ENCODE measurements at places on chromosomes 2 and 18.

GRCh38 chr2:209239585-209239938, 184.3 kb upstream of the MAP2 start:
- ATAC-seq: no peak

GRCh38 chr2:168948621-168949212, 47.6 kb downstream of the G6PC2 start:
- ATAC-seq: peak; percentile 71

DNA sequence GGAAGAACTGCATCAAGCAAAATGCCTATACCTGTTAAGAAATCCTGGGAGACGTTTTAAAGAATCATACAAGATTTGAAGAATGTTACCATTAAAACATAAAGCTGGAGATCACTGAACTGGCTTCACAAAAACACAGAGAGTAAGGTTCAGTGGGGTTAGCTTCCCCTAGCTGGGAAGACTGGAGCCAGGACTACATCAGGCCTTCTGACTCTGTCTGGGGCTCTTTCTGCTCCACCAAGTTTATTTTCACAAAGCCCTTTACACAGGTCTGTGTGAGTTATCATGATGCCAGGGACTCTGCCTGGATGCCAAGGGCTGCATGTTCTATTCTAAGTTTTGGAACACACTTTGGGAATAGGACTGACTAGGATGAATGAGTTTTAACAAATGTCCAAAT, 47.3 kb upstream of the DNER start:
- ATAC-seq: no peak

- peak; percentile 94 for ATAC-seq
Measured at GRCh38 chr2:37832590-37833197, 92.4 kb upstream of the RMDN2 start.

- ATAC-seq: no peak
Measured at GRCh38 chr18:8808001-8808400, 102.6 kb downstream of the MTCL1 start.

DNA sequence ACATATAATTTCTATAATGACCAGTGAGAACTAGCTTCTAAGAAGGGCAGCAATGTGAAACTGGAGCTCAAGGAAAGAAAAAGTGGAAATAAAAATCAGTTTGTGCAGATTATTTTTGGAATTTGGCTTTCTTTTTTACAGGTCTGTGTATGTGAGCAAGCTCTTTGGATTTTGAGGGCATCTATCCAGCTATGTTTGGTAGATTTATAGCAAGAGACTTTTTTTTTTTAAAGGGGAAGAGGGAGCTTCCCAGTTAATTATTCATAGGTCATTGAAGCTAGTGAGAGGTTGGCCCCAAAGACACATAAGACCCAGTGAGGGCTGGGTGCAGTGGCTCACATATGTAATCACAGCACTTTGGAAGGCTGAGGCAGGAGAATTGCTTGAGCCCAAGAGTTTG, 24.0 kb upstream of the COLEC12 start:
- ATAC-seq: peak; percentile 69

- no peak for ATAC-seq
Measured at GRCh38 chr2:238886453-238887094, 38.7 kb downstream of the TWIST2 start.

DNA sequence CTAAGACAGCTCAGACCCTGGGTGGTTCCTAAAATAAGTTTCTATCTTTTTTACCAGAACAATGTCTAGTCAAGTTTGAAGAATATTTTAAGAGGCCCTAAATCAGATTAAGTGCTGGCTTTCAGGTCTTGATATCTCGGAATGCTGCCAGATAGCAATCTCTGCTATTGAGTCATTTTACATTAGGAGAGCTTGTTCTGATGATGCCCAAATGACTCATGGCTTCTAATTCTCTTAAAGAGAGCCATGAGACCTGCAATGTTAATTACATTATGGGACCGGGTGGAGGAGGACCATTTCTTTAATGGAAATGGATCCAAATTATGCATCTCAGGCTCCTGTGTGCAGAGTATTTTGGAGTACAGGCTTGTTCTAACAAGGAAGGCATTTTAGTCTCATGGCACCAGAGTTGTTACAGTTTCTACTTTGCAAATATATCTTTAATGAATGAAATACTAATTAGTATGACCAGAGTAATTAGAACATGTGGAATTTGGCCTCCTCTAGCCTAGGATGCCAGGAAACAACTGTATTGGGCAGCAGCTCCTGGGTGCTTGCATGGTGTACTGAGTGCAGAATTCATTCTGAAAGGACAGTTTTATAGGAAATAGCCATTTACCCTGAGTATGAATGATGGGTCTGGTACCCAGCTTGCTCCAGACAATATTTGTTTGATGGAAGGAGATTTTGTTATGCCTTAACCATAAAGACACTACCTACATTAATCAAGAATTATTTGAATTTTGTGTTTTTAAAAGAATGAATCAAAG, 94.0 kb upstream of the SULT1C3 start:
- peak; percentile 96 for ATAC-seq

DNA sequence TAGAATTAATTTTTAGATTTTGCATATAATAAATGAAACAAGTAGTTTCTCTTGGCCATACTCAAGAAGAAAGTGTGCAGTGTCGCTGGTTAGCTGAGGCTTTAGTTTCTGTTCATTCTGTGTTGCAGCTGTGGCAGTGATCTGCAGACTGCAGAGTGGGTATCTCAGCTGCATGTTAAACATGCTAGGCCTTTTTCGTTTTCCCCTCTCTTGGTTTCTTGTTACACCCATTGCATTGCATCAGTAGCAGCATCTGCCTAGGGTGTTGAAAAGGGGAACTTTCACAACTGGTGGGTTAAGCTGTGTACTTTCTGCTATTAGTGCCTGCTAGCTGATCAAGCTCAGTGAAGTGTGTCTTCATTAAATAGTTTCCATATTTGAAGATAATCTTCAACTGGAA, 51.3 kb downstream of the ACSL3 start:
- no peak for ATAC-seq

DNA sequence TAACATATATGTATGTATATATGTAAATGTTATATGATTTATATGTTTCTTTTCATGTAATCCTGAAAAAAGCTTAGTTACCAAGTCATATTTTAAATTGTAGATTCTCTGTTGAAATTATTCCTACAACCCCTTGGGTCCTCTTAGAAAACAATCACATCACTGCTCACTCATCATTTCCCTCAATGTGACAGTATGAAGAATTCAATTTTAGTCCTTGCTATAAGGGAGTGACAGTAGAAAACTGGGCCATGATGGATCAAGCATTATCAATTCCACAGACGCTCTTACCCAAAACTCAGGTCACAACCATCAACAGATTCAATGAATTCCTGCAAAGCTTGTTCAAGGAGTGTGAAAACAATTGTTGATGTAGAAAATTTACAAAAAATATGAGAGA, 1389.5 kb upstream of the ACVR2A start:
- ATAC-seq: no peak

- no peak for ATAC-seq
Measured at GRCh38 chr2:135853401-135853800, 16.4 kb upstream of the LCT start.

GRCh38 chr2:38830526-38831159, 45.1 kb downstream of the DHX57 start:
- ATAC-seq: no peak

DNA sequence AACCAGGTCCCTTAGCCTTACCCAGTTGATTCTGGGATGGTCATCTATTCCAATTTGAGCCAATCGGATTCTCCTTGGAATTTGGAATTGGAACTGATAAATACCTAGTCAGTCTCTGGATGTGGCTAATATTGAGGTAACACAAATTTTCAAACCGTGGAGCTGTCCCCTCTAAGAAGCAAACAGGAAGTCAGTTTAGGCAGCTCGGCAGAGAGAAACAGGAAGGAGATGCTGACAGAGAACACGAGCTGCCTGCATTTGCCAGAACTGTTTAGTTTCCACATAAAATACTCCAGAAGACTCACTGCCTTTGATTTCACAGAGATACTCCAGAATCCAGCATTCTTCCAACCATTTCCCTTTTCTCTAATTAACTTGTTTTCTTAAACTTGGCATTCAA, 1024.9 kb downstream of the BCL11A start:
- ATAC-seq: no peak

Measured in SK-N-SH treated with all-trans-retinoic acid at 6 μM for 48 hours (cell line).